Stimulated activated CD4-positive, alpha-beta T cell treated with anti-CD3 and anti-CD28 coated beads, Interleukin-15, amount 100 ng/mL, for 1 hour (primary cell): ENCODE measurements at places on chromosomes 2 and 18.

DNA sequence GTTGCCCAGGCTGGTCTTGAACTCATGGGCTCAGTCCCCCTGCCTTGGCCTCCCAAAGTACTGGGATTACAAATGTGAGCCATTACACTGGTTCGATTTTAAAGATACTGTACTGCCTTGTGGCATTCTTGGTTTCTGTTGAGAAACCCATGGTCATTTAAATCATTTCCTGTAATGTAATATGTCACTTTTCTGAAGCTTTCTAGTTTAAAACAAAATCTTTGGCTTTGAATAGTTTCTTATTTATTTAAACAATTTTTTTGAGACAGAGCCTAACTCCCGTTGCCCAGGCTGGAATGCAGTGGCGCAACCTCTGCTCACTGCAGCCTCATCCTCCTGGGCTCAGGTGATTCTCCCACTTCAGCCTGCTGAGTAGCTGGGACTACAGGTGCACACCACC is 8.9 kb downstream of the ZNF512 start:
- no peak for DNase-seq

GRCh38 chr18:48124857-48125626 is 194.6 kb upstream of the SMAD2 start:
- DNase-seq, result no peak

- DNase-seq, result no peak
Observed at GRCh38 chr2:144546933-144547332, 27.0 kb upstream of the ZEB2 start.

DNA sequence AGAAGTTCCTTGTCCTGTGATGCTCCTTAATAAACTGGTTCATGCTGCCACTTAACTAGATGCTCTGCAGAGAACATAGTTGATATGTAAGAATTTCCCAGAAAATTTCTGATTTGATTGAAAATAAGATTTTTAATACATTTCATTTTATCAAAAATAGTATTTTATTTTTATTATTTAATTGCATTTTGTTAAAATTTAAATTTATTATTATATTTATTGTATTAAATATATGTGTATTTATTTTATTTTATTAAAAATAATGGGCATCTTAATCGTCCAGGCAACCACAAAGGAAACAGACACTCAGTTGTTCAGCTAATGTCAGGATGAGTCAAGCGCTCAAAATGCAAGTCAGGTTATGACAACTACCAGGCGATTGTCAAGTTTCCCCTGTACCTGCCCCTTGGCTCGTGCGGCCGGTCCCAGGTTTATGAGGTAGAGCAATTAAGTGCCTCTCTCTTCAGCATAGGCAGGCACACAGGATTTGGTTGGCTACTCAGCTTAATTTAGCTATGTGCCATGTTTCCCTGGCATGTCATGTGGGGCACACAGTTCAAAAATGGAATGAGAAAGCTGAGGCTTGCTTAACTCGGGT is 361.2 kb downstream of the RND3 start:
- no peak for DNase-seq

- DNase-seq, result no peak
Observed at GRCh38 chr2:38129481-38129880, 53.5 kb upstream of the CYP1B1 start.

DNA sequence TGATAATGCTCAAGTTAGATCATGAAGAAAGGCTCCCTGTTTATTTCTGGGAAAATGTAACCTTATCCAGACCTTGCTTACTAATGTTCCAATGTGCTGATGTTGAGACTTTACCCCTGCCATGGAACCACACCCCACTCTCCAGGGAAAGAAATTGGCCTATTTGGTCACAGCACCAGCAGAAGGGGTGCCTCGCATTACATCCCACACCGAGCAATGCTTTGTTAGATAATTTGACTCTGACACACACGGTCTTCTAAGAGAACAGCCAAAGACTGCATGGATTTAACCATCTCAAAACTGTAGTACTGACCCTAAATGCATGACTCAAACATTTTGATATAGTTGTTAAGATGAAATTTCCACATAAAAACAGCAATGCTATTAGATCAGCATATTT is 152.1 kb upstream of the CCDC150 start:
- no peak for DNase-seq

GRCh38 chr18:3985020-3985419 is 470.1 kb downstream of the DLGAP1 start:
- no peak for DNase-seq

- DNase-seq, result no peak
Observed at GRCh38 chr2:38145236-38145635, 69.3 kb upstream of the CYP1B1 start.

- DNase-seq, result peak; percentile 33
Observed at GRCh38 chr2:26577442-26578112, 63.6 kb downstream of the CIB4 start.

DNA sequence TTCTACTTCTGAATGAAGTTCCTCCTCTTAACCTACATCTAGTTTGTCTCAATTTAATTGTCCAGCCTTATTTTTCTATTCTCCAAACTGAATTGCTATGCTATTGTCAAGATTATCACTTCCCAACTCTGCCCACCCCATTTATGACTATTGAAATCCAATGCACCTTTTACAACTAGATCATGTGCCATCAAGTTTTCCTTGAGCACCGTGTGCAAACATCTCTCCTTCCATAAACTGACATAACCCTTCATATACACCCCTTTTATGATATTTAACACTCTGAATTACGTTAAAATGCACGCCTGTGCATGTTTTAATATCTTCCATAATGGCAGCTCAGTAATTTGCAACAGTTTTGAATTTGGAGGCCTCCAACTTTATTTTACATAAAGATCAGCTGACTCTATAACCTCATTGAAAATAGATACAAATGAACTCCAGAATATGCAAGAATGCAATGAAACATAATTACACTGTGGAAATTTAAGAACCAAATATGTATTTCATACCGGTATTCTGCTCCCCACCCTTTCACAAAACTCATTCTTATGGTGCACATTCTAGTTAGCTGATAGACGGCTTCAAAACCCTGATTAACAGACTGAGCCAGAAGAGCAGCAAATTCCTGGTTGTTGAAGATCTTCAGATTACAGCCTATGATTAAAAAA is 85.5 kb downstream of the SMAD2 start:
- DNase-seq, result no peak

GRCh38 chr2:45223531-45223930 is 214.3 kb upstream of the SIX2 start:
- DNase-seq, result no peak

DNA sequence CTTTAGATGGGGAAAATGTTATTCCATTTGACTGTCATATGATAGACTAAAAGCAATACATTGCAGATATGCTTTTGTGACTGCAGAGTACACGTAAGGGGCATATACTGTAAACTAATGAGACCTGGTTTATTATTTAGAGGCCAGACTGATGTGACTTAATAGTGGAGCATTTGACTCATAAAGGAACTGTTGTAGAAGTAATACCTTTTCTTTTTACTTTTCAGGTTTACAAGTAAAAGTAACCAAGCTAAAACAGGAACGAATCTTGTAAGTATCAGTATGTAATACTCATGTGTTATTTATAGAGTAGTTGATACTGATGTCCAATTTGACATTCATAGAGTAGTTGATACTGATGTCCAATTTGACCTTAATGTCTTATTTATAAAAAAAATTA is 13.1 kb downstream of the RBBP8 start:
- no peak for DNase-seq

DNA sequence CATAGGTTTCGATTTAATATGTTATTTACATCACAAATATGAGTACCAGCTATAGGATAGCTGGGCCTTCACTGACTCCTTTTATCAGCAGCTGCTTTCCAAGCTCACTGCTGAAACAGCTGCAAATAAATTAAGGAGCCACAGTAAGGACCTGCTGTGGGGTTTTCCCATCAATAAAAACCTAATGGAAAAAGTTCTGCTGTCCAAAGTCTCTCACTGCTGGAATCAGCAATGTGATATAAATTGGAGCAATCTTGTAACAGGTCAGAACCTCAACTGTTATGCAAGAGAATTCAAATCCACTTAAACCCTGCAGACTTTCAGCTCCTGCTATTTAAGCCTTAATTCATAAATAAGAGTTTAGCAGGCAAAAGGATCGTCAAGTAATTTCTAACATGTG is 61.3 kb downstream of the NEB start:
- no peak for DNase-seq

GRCh38 chr2:23399674-23400261 is 14.8 kb downstream of the KLHL29 start:
- no peak for DNase-seq

GRCh38 chr2:88600038-88600465 is 27.2 kb downstream of the EIF2AK3 start:
- DNase-seq, result no peak

- DNase-seq, result no peak
Observed at GRCh38 chr18:49967171-49967570, 153.8 kb upstream of the ACAA2 start.

DNA sequence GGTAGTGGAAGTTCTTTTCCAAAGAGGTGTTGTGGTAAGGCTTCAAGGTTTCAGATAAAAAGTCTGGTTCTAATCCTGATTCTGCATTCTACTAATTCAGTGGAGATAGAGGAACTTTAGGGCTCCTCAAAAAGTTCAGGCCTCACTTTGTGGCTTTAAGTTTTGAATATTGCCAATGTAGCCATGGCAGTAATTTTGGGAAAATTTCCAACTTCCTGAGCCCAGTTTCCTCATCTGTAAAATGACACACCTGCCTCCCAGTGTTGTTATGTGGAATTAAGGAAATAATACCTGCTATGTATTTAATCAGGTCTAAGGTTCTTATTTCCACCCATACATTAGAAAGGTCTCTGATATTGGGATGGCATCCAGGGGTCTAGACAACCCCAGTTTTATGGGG is 147.6 kb upstream of the ITGA6 start:
- no peak for DNase-seq

GRCh38 chr2:118800736-118801135 is 46.7 kb downstream of the EN1 start:
- DNase-seq, result no peak

- no peak for DNase-seq
Observed at GRCh38 chr2:107804608-107805498, 21.8 kb upstream of the RGPD4 start.

- DNase-seq, result no peak
Observed at GRCh38 chr2:37459095-37459981, 114.9 kb downstream of the QPCT start.

GRCh38 chr18:58624011-58624410 is 4.9 kb downstream of the ALPK2 start:
- no peak for DNase-seq

- DNase-seq, result no peak
Observed at GRCh38 chr2:66057844-66058243, 377.1 kb upstream of the MEIS1 start.

DNA sequence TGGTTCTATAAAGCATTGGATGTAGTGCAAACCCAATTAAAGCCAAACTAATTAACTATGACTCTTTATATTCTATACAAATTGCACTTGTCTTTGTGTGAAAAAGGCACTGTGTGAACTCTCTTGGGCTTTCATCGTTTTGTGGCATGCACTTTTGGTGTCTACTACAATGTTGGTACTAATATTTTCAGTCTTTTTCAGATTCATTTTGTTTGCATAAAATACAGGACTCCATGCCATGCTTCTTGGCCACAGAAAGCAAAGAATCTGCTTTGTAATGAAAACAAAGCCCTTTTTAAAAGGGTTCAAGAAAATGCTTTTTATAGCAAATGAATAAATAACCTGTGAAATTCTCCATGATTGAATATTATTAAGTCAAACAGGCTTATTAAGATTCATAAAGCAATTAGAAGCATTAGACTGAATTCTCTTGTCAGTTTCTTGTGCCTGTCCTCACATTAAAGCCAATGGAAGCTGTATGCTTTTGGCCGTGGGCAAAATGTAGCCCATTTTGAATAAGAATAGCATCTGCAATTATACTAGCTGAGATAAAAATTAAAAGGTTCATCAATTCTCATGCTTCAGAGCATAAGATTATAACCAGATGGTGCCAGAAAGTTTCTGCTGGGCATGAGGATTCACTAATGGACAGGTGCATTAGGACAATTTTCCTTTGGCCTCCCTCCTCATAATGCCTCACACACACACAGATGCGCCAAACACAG is 1665.2 kb downstream of the SUCLG1 start:
- DNase-seq, result no peak

DNA sequence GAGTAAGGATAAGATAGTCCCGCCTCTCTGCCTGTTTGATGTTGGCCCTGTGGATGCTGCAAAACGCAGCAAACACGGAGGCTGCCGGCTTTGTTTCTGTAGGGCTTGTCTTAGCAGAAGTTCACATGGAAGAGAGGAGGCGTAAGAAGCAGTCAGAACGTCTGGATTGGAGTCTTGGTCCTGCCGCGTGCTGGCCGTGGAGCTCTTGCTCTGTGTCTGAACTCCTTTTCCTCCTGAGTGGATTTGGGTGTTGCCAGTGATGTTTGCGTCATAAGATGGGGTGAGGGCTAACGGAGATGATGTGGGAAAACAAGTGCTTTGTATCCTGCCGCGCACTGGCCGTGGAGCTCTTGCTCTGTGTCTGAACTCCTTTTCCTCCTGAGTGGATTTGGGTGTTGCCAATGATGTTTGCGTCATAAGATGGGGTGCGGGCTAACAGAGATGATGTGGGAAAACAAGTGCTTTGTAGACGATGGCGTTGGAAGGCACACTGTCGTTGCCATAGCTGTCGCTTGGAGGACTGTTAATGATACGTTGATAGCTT is 240.9 kb downstream of the AGAP1 start:
- no peak for DNase-seq

DNA sequence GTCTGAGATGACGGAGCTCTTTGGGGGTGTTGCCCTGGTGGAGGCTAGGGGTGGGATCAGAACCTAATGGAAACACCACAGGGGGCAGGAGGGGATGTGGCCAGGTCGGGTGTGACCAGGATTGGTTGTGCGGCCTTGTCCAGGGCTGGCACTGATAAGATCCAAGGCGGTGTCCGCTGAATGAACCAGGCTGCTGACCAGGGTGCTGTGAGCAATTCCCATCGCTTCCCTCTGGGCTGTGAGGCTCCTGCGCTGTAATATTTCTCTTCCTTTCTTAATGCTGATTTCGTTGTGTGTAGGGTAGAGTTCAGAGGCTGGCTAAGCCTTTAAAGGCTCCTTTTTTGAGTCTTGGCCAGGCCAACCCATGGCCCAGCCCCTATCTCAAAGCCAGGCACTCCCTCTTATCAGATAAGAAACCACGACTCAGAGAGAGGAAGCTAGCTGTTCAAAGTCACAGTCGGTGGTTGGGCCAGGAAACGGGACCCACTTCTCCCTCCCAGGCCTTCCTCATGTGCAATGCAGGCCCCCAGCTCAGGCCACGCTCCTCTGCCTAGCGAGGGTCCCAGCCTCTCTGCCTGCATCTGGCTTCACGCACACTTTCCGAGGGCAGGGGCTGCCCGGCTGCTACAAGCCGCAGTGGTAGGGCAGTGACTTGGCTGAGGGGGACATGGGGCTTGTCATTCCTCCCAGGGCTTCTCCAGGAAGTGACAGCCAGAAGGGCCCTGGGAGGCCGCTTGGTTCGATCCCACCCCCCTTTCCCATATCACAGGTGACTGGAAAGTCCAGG is 26.0 kb upstream of the FOSL2 start:
- peak; percentile 7 for DNase-seq

DNA sequence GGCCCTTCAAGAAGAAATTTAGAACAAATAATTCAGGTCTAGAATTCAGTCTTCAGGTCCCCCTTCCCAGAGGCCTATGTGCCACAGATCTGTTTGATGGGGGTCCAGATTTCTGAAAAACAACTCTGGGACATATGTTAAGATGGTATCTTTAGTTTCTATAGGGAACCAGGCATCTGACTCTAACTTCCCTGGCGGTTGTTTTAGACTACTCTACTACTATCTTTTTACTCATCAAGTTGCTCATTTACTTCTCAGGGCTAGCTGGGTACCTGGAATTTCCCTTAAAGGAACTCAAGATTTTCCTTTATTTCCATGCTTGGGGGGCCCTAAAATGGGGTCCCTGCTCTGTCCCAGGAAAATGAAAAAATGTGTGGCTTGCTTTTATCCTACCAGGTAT is 114.7 kb upstream of the RAB6C start:
- no peak for DNase-seq
